ENCODE measurements at places on chromosomes 12 and 14. TPM values are rescaled to one million over a fixed set of nuclear protein-coding genes. Genes with fewer than 3 reads are reported as not detected.

Gene SLC6A15
- 1.2 TPM for total RNA-seq

Gene KIF26A
- 8.1 TPM for total RNA-seq

Gene OVCH1
- 0.30 TPM for total RNA-seq

Gene WNT1
- total RNA-seq, result not detected

Gene INHBC
- not detected for total RNA-seq

Gene MYBPC1
- 398 TPM for total RNA-seq

Gene FOXG1
- total RNA-seq, result not detected

Gene OR4E2
- not detected for total RNA-seq

Gene AQP6
- total RNA-seq, result 0.20 TPM

Gene KRT5
- 1,515 TPM for total RNA-seq

Gene BTBD7
- total RNA-seq, result 30.5 TPM

Gene ANKRD33
- not detected for total RNA-seq

Gene KRT80
- 39.5 TPM for total RNA-seq

Gene ALX1
- 0.30 TPM for total RNA-seq

Gene CHMP4A
- total RNA-seq, result 30.1 TPM

Gene GALNT6
- total RNA-seq, result 4.9 TPM

Gene SMOC1
- total RNA-seq, result 5.9 TPM

Gene MAP1LC3B2
- 1.2 TPM for total RNA-seq

Gene TBC1D30
- total RNA-seq, result 1.5 TPM

Gene GPRC5A
- 2.8 TPM for total RNA-seq

Gene CIROP
- total RNA-seq, result not detected

Gene DEGS2
- 7.4 TPM for total RNA-seq

Gene RNASE4
- 31.1 TPM for total RNA-seq

Gene ANP32D
- not detected for total RNA-seq

Gene TCL1A
- total RNA-seq, result 1.7 TPM

Gene AHNAK2
- 52.0 TPM for total RNA-seq

Gene DBX2
- total RNA-seq, result 0.10 TPM

Gene FNTB
- total RNA-seq, result 16.5 TPM

Gene VWF
- 51.8 TPM for total RNA-seq

Gene AQP2
- total RNA-seq, result not detected

Gene LPAR5
- 1.7 TPM for total RNA-seq

Gene ZNF891
- total RNA-seq, result 2.8 TPM

Gene RNASE7
- total RNA-seq, result 0.79 TPM

Gene CLMN
- total RNA-seq, result 13.6 TPM

Gene ANO2
- 7.8 TPM for total RNA-seq

Gene TMTC1
- 21.9 TPM for total RNA-seq

Gene SERPINA12
- 16.9 TPM for total RNA-seq

Gene ARHGEF25
- 32.5 TPM for total RNA-seq

Gene DCN
- total RNA-seq, result 1,233 TPM

Gene RNF10
- 127 TPM for total RNA-seq
